ENCODE measurements at places on chromosomes 2 and 18.

DNA sequence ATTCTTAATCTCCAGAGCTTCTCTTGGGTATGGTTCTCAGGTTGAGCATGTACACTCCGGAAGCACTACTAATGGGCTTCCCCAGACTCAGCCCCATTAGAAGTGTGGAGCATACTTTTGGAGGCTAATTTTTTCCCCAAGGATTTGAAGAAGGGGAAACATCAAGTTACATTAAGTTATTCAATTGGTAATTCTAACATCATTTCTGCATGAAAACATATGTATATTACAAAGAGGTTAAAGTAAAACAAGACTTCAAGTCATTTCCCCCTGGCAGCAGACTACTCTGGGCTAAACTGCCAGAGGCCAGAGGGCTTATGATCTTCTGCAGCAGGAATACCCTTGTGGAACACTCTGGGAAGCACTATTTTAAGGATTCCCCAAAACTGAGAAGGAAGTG lies 227.7 kb upstream of the STK17B start:
- no peak for DNase-seq

DNA sequence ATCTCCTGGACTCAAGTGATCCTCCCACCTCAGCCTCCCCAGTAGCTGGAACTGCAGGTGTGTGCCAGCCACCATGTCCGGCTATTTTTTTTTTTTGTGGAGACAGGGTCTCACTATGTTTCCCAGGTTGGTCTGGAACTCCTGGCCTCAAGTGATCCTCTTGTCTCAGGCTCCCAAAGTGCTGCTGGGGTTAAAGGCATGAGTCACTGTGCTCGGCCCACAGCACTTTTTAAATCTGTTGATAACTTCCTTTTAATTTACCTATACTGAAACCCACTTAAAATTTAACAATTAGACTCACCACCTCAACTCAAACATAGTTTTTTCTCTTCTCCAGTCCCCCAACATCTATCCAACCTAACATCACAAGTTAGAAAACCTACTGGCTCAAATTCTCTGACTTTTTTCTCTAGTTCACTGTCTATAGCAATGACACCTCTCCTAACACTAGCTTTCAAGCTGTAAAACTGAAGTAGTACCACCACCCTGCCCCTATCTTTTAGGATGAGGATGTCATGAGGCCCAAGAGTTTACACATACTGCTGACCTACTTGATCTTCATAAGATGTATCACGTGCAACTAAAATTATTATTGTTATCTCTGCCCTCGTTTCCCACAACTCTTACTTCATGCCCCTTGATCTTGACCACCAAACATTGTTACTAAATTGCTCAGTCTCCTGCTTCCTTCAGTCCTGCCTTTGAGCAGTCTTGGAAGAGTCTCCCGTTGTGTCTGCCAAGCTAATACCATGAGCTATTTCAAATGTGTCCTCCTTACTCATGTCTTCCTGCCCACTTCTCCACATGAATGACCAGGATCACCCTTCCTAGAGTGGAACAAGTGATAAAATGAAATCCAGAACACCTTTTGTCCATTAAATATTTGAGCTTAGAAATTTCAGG lies 142.3 kb upstream of the ZFP36L2 start:
- no peak for DNase-seq

- DNase-seq = no peak
These were observed 153.3 kb upstream of the ITGA6 start for GRCh38 chr2:172273910-172274571.

- DNase-seq = no peak
These were observed 143.2 kb downstream of the DDX1 start for GRCh38 chr2:15734674-15735483.
